CD4-positive, alpha-beta T cell treated with Interleukin-6 for 4 hours (primary cell): ENCODE measurements at places on chromosomes 2 and 18.

DNA sequence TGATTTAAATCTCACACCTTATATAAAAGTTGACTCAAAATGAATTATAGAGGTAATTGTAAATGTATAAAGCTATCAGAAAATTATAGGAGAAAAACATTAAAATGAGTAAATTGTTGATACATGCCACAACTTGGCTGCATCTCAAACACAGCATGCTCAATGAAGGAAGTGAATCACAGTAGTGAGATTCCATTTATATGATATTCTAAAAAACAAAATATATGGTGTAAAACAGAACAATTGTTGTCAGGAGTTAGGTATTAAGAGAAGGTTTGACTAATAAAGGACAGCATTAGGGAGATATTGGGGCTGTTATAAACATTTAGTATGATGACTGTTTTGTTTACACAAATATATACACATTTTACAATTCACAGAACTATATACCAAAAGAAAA is 356.6 kb upstream of the CELF4 start:
- no peak for DNase-seq

- DNase-seq: no peak
These were observed 14.5 kb upstream of the DRC1 start for GRCh38 chr2:26387189-26387588.

GRCh38 chr2:217489145-217489960 is 513.4 kb downstream of the TNS1 start:
- DNase-seq: no peak

GRCh38 chr2:183035298-183035953 is 2.8 kb downstream of the NCKAP1 start:
- DNase-seq: no peak

GRCh38 chr2:129705085-129705484 is 274.4 kb upstream of the RAB6C start:
- no peak for DNase-seq
